ENCODE measurements at places on chromosomes 16 and 17. TPM values are rescaled to one million over a fixed set of nuclear protein-coding genes. Genes with fewer than 3 reads are reported as not detected.

The CENPX gene
- 46.0 TPM for total RNA-seq

The C16orf46 gene
- total RNA-seq: not detected

The CSF3 gene
- total RNA-seq: not detected

The MILR1 gene
- total RNA-seq: 15.3 TPM

The NLE1 gene
- 12.3 TPM for total RNA-seq

The PYDC1 gene
- total RNA-seq: not detected

The SDF2 gene
- 43.7 TPM for total RNA-seq

The MT1H gene
- 11.9 TPM for total RNA-seq

The HNF1B gene
- total RNA-seq: not detected

The GPR142 gene
- not detected for total RNA-seq

The ZPBP2 gene
- not detected for total RNA-seq

The NOXO1 gene
- total RNA-seq: not detected

The ANKFN1 gene
- total RNA-seq: 5.3 TPM

The CYTH1 gene
- 77.8 TPM for total RNA-seq

The OTOP2 gene
- not detected for total RNA-seq

The IL34 gene
- not detected for total RNA-seq

The TMEM238L gene
- total RNA-seq: not detected

The PAGR1 gene
- 17.5 TPM for total RNA-seq

The JPH3 gene
- total RNA-seq: not detected

The CACNG3 gene
- not detected for total RNA-seq

The KRTAP4-4 gene
- total RNA-seq: not detected

The CDC6 gene
- 0.38 TPM for total RNA-seq

The SOX8 gene
- total RNA-seq: not detected

The TBC1D3H gene
- total RNA-seq: not detected

The HSF5 gene
- not detected for total RNA-seq

The CEP295NL gene
- 6.1 TPM for total RNA-seq

The ERN2 gene
- total RNA-seq: not detected

The MMP15 gene
- 26.6 TPM for total RNA-seq

The TBC1D3B gene
- total RNA-seq: not detected

The HASPIN gene
- total RNA-seq: 0.44 TPM

The SLC16A13 gene
- 1.8 TPM for total RNA-seq

The HSD17B1 gene
- 4.1 TPM for total RNA-seq

The TEKT5 gene
- not detected for total RNA-seq

The FBXO39 gene
- total RNA-seq: 0.66 TPM

The TOX3 gene
- 0.57 TPM for total RNA-seq

The GSPT1 gene
- total RNA-seq: 77.0 TPM

The GGT6 gene
- not detected for total RNA-seq

All from subcutaneous adipose tissue (tissue), 4 donors.